ENCODE measurements at places on chromosomes 6 and 20.

DNA sequence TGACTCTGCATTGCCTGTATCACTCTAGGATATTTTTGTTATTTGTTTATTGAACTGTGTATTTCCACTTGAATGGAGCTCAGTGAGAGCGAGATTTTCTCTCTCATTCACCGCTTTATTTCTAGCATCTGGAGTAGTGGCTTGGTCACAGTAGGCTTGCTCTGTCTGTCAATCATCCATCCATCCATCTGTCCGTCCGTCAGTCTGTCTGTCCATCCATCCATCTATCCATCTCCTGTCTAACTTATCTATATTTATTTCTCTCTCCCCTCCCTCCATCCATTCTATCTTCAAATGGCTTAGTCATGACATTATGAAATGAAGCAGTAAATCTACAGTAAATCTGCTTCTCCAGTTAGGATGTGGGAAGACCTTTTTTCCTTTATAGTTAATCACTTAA is 94.6 kb downstream of the TIAM2 start:
- no peak for DNase-seq

DNA sequence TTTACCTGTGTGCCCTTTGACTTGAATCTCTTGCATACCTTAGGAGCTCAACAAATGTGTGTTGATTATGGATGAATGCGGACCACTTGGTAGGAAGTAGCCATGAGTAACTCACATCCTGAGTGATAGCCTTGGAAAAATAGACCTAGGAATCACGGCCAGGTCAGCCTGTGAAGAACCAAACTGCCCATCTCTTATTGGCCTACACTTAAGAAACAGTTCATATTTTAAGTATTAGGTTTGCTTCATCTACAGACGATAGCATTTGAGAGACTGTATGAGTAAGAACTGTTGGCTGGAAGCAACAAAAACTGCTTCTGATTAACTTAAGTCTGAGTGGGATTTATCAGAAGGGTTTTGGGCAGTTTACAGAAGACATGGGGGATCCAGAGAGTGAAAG is 320.1 kb upstream of the PRND start:
- DNase-seq, result no peak

DNA sequence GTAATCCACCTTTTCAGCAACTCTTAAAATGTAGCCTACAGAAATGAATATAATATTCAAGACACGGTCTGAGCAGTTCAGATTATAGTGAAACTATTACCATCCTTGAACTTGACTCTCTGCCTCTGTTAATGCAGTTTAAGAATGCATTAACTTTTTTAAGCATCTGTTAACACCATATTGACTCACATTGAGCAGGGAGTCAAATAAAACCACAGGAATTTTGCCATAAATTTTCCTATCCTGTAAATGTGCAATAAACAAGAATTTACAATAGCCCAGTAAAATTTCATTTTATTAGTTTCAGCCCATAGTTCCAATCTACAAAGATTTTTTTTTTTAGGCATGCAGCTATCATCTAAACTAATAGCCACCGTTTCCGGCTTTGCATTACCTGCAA is 239.2 kb upstream of the DEFB112 start:
- no peak for DNase-seq

DNA sequence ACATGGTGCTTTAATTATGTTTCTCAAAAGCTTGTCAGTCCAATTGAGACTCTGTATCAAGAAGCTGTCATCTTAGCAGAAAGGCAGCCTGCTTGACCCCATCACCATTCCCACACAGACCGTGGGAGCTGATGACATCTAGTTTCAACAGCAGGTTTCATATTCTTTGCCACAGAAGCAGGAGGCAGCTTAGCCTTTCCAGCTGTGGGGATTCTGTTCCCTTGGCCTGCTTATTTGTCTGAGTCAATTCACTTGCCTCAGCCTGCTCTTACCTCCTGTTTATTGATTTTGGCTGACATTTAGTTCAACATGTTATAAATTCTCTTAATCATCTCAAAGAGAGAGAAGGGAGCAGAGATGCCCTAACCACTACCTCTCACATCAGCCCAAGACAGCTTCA is 527.7 kb downstream of the ADGRB3 start:
- DNase-seq, result no peak

GRCh38 chr6:1473166-1473565 is 83.8 kb downstream of the FOXF2 start:
- no peak for DNase-seq

GRCh38 chr20:25356271-25356933 is 34.2 kb downstream of the ABHD12 start:
- DNase-seq, result no peak

DNA sequence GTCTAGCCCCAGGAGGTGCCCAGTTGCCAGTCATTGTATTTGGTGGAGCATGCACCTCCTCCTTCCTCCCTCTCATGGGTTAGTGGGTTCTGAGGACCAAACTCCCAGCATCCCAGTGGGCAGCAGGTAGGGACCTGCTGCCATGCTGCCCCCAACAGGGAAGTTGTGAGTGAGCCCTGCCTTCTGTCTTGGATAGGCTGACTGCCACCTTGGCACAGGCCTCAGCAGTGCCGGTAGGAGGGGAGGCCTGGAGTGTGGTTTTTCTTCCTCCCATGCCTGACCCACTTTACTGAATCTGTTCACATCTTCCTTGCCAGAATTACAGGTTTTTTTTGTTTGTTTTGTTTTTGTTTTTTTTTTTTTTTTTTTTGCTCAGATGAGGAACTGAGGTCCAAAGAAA is 24.5 kb downstream of the PLCG1 start:
- DNase-seq, result no peak

DNA sequence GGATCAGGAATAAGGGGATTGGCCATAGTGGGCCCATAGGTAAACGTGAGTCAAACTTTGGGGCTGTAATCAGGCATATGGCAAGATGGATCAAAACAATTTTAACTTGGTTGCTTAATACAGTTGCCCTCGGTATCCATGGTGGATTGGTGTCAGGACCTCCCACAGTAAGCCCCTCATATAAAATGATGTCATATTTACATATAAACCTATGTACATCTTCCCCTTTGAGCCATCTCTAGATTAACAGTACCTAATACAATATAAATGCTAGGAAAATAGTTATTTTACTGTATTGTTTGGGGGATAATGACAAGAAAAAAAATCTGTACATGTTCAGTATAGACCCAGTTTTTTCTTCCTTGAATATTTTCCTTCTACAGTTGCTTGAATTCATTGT is 7.4 kb upstream of the ACAT2 start:
- no peak for DNase-seq

GRCh38 chr6:118921084-118921483 is 13.9 kb downstream of the MCM9 start:
- DNase-seq, result no peak

- no peak for DNase-seq
Observed at GRCh38 chr20:25533920-25534700, 51.2 kb downstream of the NINL start.

- DNase-seq, result no peak
Observed at GRCh38 chr20:49795135-49795424, 17.5 kb upstream of the SLC9A8 start.

DNA sequence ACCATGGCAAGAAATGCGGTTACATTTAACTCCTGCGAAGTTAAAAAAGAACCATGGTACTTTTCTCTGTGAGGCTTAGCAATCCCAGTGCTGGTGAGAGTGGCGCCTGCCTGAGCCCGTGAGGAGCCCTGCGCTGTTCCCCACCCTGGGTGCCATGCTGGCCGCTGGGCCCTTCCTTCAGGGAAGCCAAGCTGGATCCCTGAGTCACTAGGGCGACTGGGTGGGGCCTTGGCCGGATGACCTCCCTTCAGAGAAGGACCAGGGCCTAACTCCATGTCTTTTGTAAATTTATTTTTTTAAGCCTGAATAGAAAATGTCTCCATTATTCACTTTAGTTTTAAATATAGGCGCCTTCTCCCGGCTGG is 209.1 kb downstream of the ERMARD start:
- DNase-seq, result no peak

DNA sequence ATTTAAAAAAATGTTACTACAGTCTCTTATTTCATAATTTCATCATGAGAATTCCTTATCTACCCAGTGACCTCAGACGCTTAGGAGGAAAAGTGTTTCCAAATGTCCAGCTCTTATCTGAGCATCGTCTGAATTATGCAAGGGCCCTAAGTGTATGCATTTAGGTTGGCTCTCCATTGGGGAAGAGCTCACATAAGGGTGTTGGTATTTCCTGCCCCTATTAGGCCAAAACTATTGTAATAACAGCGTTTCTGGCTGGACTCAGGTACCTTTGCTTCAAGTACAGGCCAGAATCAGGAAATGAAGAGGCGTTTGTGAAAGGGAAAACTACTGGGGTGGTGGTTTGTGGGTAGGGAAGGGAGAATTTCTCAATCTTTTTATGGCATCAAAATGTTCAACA is 40.4 kb upstream of the SGK1 start:
- DNase-seq, result no peak

GRCh38 chr6:70277470-70277869 is 25.4 kb downstream of the COL9A1 start:
- no peak for DNase-seq

GRCh38 chr6:85429346-85429745 is 20.5 kb upstream of the NT5E start:
- no peak for DNase-seq

DNA sequence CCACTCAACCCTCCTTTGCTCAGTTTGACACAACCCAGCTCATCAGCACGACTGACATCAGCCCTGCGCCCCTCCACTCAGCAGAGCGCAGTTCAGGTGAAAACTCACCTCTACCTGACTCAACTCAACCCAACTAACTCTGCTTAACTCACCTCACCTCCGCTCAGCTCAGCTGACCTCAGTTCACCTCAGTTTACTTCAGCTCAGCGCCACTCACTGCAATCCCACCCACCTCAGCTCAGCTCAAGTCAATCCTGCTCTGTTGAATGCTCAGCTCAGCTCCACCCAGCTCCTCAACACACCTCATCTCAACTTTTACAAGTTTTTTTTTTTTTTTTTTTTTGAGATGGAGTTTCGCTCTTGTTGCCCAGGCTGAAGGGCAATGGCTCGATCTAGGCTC is 39.6 kb downstream of the CEBPB start:
- no peak for DNase-seq

DNA sequence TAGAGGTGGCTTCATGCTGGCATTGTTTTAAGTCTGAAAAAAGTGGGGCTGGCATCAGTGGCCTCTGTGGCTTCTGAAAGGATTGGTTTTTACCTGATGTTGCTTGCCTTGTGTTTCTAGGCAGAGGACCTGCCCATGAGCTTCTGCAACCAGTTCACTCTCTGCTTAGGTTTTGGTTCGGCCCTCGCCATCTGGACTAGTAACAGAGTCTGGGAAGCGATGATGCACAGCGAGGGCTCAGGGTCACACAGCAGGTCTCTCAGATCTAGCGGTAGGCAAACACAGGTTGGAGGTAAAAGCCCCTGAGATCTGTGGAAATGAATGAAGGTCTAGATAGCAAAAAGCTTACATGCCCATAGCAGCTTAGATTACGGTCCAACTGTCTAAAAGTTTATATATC is 6.8 kb upstream of the RBL1 start:
- no peak for DNase-seq

DNA sequence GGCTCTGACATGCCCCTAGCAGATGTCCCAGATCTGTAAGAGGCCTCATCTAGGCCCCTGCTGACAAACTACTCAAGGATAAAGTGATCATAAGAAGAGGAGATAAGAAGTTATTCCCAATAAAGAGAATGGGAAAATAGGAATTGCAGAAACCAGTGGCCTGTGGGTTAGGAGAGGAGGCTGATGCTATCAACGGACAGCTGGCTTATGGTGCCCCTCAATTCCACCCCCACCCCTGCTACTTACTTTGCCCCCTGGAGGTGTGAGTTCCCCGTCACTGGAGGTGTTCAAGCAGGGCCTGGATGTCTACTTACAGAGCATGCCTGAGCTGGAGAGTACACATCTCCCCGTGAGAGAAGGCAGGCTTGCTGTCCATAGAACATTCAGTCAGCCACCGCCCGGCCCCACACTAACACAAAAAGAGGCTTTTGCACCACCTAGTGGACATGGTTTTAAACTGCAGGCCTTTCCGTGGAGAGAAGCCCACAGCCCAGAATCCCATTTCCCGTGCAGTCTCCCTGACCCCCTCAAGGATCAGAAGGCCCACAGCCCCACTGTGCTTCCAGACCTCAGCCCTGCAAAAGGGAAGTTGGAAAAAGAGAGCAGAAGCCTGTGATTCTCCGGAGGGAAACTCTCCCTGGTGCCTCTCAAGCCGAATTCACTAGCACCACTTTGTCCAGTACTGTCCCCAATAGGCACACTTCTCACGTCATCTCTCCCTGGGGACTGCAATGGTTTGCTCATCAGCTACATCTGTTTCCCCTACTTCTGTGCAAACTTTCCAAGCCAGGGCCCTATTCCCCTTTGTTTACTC is 23.8 kb upstream of the BNIP5 start:
- peak; percentile 79 for DNase-seq

DNA sequence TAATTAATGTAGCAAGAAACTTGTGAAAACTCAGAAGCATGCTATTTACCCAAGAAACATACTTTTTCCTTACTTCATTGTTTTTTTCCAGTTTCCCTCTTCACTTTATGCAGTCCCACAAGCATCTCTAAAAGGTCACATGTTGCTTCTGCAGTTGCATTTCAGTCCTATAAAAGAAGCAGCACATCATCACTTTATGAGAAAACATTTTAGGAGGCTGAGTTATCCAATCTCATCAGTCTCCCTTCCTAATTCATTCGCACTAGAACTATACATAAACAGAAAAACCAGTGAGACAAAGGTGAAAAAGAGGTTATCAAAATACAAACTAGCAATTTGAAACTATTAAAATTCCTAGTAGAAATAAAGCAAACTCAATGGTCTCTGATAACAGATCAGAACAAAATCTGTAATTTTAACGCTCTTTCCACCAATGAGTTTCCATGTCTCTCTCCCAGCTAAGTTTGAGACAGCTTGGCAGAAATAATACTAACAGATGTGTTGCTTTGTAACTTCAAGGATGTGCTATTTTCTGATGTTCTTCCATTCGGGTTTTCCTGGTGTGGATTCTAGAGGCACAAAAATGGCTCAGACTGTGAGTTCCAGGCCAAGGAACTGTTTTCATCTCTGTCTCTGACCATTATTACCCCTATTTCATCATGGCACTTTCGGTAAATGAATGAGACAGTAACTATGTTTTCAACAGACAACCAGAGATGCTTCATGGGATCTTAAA is 48.4 kb downstream of the ZHX3 start:
- no peak for DNase-seq

GRCh38 chr20:45611054-45611453 is 18.5 kb upstream of the WFDC10A start:
- DNase-seq, result no peak

GRCh38 chr20:15544742-15545141 is 1028.5 kb downstream of the KIF16B start:
- no peak for DNase-seq

Data from DMS79 treated with DMSO at 0.1 percent for 48 hours (cell line).